ENCODE measurements at places on chromosomes 1 and 21.

- DNase-seq = no peak
These were observed 16.2 kb upstream of the MYOG start for GRCh38 chr1:203101813-203102634.

GRCh38 chr1:3505161-3505560 is 50.7 kb downstream of the ARHGEF16 start:
- DNase-seq = no peak

GRCh38 chr1:107776900-107777663 is 187.9 kb downstream of the VAV3 start:
- no peak for DNase-seq

DNA sequence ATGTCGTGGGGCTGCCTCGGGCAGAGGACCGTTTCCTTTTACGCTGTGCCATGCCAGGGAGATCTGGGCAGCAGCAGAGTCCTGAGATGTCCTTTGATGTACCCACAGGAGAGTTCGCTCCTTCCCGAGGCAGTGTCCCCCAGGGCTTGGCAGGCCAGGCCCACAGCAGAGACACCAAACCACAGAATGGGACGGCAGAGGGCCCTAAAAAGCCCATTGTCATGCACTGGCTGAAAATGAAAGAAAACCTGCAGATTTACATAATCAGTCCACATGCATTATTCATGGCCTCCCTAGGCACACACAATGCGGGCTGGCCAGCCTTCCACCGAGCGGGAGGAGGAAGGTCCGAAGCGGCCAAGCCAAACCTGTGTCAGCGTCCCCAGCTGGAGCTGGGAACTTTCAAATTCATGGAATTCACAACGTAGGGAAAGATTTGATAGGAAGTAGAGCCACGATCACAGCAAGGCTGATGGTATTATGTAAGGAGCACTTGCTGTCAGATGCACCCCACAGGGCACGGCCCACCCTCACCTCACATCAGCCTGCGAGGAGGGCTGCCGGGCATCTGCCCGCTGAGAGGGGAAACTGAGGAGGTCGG is 25.3 kb upstream of the EFHD2 start:
- peak; percentile 61 for DNase-seq

DNA sequence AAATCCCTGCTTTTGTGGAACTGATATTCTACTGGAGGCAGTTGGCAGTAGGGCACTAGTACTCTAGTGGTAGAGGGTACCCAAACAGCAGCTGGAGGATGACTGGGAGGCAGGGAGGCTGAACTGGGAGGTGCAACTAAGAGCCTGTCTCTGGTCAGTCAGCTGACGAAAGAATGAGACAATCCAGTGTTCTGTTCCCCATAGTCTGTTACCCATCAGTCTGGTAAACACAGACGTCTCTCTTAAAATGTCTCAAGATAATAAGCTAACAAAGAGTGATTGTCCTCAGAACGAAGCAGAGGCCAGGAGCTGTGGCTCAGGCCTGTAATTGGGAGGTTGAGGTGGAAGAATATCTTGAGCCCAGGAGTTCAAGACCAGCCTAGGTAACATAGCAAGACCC is 30.4 kb downstream of the TFAP2E start:
- no peak for DNase-seq

GRCh38 chr1:44275991-44276405 is 62.7 kb downstream of the DMAP1 start:
- DNase-seq = no peak

GRCh38 chr1:71088645-71089287 is 7.9 kb upstream of the ZRANB2 start:
- DNase-seq = no peak

DNA sequence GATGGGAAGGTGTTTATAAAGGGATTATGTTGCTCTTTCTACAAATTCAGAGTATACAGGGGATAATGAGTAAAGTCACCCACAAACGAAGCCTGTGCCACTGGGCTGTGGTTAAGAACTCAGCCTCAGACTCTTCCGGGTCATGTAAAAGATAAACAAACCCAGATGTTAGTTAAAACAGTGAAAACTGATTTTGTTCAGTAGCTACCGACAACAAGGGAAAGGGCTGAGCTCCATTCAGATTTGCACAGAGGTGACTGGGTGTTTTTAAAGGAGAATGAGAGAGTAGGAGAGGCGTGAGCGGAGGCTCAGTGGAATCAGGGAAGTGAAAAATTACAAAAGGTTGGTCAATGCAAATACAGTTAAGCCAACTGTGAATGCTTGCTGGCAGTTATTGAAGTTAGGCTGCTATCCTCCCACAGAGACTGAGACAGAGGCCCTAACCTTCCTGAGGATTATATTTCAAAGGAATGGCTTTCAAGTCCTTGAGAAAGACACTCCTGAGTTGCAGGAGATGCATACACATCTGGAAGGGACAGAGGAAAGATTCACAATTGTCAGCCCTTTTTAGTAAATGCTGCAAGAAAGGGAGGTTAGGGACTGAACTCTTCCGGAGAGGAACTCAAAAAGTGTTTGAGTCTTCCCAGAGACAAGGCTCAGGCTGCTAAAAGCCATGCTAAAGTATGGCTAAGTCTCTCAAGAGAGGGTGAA is 29.9 kb upstream of the SAMD13 start:
- DNase-seq = peak; percentile 26

- no peak for DNase-seq
These were observed 14.0 kb downstream of the KDM5B start for GRCh38 chr1:202794051-202794740.

DNA sequence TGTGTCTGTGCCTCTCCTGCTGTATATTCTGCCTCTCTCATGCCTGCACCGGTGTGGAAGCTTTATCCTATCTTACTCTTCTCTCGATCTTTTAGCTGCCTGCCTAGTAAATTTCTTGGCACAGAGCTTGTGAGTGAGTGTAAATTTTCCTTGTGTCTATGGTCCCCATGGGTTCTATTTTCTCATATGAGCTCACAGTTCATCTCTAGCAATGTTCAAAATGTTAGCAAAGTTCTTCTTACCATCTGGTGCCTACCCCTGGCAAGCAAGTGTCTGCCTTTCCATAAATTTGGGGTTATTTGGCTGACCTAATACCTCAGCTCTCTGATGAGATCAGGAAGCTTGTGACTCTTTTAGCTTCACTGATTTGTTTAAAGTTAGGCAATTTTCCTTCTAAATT is 572.1 kb upstream of the BRINP3 start:
- DNase-seq = no peak
